Adipose tissue (tissue), 3 donors: ENCODE measurements at places on chromosomes 16 and 17. TPM values are rescaled to one million over a fixed set of nuclear protein-coding genes. Genes with fewer than 3 reads are reported as not detected.

The TBC1D3K gene
- polyA plus RNA-seq, result not detected

The CLEC18A gene
- polyA plus RNA-seq, result 1.1 TPM

The VWA3A gene
- 0.03 TPM for polyA plus RNA-seq

The ZSCAN32 gene
- polyA plus RNA-seq, result 10.1 TPM

The TRIM25 gene
- 27.0 TPM for polyA plus RNA-seq

The ITGAX gene
- 0.91 TPM for polyA plus RNA-seq

The CHST4 gene
- 0.43 TPM for polyA plus RNA-seq

The PRSS53 gene
- polyA plus RNA-seq, result 0.88 TPM

The PPL gene
- 44.6 TPM for polyA plus RNA-seq

The CDC42EP4 gene
- 52.6 TPM for polyA plus RNA-seq

The SMPD3 gene
- polyA plus RNA-seq, result 1.6 TPM

The HS3ST3B1 gene
- 0.95 TPM for polyA plus RNA-seq

The SLC5A10 gene
- 0.03 TPM for polyA plus RNA-seq

The KRTAP4-5 gene
- polyA plus RNA-seq, result not detected

The PRR15L gene
- 80.7 TPM for polyA plus RNA-seq

The PPP1R1B gene
- polyA plus RNA-seq, result 183 TPM

The NXN gene
- polyA plus RNA-seq, result 15.9 TPM

The GPR142 gene
- 0.45 TPM for polyA plus RNA-seq

The SEPTIN12 gene
- not detected for polyA plus RNA-seq

The SLC2A4 gene
- 41.8 TPM for polyA plus RNA-seq

The BCL6B gene
- polyA plus RNA-seq, result 16.6 TPM

The HSPB9 gene
- polyA plus RNA-seq, result 0.34 TPM
